ENCODE measurements at places on chromosomes 1 and 21.

DNA sequence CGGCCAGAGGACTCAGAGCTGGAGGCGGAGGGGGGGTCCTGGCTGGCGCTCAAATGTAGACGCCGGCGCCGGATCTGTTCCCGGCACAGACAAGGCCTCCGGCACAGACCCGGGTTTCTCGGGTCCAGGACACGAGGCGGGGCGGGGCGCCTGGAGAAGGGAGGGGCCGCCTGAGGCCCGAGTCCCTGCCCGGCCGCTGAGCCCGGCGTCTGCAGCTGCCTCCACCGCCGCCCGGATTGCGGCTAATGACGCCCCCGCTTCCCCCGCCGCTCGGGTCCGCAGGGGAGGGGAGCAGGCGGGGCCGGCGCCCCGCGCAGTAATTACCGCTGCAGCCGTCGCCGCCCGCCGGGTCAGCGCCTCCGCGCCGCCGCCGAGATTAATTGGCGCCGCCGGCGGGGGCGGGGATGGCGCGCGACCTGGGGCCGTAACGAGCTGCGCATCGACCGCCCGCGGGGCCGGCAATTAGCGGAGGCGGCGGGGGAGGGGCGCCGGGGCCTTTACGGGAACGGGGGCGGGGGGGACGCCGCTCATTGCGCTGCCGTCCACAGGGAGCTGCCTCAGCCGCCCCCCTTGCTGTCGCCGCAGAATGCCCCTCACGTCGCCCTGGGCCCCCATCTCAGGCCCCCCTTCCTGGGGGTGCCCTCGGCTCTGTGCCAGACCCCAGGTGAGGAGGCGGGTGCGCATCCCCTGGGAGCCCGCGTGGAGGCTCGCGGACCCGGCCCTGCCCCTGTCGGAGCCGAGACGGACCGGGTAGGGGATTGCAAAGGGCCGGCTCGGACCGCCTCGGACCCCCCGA is 17.3 kb downstream of the NOC2L start:
- DNase-seq = peak; percentile 62

GRCh38 chr1:176903474-176903873 is 261.0 kb downstream of the ASTN1 start:
- peak; percentile 28 for DNase-seq

DNA sequence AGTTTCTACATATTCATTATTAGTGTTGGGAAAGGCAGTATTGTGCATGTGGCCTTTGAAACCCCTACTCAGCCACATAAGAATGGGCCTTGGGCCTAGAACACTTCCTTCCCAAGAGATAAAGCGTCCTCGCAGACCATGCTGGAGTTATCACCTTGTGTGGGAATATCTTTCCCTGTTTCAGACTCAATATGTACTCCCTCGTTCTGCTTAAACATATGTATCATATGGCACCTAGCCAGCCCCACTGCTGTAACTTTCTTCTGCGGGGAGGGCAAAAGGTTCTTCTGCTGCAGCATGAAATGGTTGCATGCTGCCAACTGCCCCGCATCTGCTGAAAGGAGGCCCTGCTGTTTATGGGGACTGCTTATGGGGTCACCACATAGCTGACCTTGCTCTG is 92.0 kb downstream of the CRB1 start:
- no peak for DNase-seq

GRCh38 chr1:91885213-91885715 is 687 bp downstream of the TGFBR3 start:
- no peak for DNase-seq

DNA sequence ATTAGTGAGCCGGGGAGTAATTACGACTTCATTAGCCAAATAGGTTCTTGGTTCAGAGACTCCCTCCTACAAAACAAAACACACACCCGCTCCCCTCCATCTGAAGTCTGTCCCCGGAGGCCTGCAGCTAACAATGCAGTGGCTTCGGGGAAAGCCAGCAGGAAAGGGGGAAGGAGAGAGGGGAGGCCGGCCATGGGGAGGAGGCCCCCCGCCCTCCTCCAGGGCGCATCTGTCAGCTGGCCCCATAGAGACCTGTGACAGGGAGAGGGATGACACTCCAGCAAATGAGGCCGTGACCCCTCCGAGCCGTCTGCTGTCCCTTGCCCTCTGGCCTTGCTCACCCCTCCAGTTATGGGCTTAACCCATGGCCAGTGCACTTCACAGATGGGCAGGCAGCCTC is 12.1 kb upstream of the CNTN2 start:
- no peak for DNase-seq

DNA sequence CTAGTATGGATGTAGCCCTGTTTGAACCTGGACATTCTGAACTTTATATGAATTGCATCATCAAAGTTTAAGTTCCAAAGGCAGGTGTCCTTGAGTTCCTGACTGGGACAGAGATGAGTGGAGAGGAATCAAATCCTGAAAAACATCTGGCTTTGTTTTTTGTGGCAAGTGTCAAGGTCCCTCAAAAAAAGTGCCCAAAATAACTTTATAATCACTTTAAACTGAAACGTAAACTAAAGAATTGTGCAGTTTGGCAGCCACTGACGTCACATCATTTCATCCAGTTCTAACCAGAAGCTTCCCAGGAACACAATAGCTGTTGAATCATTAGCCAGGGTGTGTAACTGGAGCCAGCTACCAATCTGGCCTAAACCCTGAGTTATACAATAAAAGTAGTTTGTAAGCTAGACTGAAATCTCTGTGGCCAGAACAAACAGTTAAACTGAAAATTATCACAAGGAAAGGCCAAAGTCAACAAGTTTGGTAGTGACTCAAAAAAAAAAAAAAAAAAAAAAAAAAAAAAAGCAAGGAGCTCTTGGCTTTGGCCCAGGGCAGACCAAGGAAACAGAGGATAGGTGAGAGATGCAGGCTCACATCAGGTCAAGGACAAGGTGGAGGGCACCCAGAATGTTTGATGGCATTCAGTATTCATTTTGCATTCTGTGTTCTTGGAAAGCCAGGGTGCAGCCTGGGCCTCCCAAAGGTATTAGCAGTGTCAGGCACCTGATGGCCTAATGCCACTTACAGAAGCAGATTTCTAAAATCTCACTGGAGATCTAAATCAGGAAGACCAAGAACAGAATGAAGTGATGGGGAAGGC is 74.3 kb downstream of the TNFSF18 start:
- DNase-seq = peak; percentile 71

DNA sequence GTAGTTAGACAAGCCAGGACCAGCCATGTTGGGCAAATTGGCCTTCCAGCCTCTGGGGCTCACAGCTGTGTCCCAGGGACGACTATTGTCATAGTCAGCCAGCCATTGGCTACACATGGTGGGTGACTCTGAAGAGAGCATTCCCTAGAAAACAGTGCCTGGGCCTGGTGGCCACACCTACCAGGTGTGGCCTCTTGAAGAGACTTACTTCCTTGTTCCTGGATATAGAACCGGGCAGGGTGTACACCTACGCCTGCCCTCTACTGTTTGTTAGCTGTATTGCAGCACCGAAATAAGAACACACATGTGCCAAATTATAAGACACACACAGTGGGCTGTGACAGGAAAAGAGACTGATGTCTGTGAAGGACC is 134.6 kb upstream of the ARHGEF16 start:
- DNase-seq = peak; percentile 65

Data from A172 (cell line).